ENCODE measurements at places on chromosomes 7 and 10.

DNA sequence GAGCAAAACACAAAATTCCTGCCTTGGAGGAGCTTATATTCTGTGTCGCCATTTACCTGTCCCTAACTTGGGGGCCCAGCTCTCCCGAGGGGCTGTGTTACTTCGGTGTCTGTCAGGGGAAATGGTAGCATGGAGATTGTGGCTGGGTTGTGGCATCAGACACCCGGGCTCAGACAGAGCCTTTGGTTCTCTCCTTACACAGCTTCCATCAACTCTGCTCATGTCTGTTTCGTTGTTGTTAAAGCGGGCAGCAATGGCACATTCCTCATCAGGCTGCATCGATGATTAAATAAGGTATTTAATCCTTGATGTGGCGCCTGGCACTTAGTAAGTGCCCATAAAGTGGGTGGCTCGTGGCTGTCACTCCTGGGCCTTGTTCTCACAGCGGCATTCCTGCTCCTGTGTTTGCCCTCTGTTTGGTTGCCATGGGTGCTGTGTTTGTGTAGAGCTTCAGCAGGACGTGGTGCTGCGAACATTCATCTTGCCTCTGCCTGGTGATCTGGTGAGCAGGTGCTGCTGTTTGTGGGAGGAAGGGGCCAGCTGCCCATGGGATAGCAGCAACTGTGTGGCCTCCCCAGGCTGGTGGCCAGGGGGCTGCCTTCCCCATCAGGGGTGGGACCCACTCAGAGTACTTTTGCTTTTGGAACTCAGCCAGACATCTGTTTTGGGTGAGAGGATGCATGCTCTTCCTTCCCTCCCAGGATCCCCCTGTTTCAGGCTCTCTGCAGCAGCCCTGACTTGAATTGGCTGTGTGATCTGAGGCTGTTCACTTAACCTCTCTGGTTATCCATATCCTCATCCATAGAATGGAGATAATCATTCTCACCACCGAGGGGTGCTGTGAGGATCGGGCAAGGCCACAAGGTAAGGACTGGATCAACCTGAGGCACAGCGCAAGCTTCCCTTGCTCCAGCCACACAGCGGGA is 207.2 kb upstream of the SVIL start:
- peak; percentile 97 for DNase-seq

DNA sequence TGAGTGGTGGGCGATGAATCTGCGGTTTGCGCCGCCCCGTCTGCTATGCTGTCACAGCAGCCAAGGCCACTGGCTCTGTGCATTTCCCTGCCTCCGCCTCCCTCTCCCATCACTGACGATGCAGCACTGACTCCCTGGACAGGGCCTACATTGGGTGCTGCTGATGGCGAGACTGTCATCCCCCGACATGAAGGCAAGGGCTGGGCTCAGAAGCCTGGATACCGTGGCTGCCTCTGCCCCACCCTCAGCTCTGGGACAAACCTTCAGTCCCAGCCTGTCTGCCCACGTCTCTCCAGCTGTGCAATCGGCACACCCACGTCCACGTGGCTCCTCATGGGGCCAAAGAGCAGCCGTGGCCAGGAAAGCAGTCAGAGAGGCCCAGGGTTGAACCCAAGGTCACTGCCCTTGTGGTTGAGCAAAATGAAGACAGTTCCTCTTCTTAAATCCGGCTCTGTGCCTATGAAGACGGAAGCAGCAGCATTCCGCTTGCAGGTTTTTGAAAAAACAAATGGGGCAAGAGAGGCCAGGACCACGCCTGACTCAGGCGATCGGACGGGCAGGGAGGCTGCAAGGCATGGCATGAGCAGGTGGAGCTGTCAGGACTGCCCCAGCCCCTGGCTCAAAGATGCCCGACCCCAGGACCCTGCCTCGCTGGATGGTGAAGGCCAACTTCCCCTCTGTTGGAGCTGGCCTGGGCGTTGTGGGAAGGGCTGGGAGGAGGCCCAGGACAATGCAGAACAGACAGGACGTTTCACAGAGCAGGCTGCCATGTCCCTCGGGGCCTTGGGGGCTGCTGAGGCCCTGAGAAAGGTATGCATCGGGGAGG is 517.5 kb downstream of the DNAJB6 start:
- no peak for DNase-seq

DNA sequence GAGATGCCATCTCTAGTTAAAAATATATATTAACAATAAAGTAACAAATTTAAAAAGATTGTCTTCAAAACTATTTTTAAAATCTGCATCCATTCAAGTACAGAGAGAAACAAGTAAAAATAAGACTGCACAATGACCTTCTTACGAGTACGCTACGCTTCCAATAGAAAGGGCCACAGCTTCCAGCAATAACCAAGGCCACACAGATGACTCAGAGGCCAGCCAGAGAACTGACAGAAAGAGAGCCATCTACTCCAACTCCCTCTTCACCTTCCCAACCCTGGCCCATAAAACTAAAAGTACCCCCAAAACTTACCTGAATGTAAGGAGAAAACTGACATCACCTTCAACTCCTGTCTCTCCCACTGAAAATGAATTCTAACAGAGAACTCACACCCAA is 26.8 kb downstream of the PILRA start:
- DNase-seq, result no peak

GRCh38 chr10:119416855-119417254 is 125.7 kb downstream of the RGS10 start:
- DNase-seq, result peak; percentile 48

DNA sequence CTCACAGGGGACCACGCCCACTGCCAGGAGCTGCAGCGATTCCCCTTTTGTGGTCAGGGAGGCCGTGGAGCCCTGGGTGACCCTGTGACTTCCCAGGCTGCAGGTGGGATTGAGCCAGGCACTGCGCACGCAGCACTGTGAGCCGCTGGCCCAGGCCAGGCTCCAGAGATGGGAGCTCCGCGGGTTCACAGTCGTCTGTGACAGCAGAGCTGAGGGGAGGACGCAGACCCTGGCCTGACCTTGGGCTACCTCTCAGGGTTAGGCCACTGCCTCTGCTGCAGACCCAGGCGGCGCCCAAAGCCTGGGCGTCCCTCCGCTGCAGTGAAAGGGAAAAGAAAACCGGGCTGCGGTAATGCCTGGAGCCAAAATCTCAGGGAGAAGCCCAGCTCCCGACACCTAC is 107.5 kb upstream of the GPR26 start:
- no peak for DNase-seq

DNA sequence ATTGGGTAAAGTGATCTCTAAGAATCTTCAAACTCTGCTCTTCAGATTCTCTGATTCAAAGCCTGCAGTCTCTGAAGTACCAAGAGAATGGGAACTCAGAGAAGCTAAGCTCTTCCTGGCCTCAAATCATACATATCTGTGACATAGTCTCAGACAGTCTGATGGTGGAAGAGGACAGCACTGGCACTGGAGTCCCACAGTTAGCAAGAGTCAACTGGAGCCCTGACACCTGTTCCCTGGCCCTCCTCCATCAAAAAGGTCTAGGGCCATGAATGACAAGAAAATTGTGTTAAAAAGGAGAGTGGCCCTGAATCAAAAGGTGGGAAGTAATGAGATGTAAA is 37.7 kb downstream of the PRSS2 start:
- no peak for DNase-seq

DNA sequence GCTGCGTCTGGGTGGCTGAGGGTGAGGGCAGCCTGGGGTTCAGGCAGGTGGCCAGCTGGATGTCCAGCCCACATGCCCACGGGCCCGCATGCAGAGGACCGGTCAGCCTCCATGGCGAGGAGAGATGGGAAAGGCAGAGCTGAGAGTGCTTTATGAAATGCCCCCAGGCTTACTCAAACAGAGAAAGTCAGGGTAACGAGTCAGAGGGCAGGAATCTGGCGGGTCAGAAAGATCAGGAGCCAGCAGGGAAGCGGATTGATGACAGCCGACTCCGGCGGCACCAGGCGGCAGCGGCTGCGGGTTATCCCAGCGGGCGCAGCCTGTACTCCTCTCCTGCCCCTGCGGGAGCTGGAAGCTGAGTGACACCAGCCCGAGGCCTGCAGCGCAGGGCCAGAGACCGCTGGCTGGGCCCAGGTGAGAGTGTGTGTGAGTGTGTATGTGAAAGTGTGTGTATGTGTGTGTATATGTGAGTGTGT is 13.4 kb downstream of the SLC13A4 start:
- DNase-seq, result peak; percentile 80
